ENCODE measurements at places on chromosomes 7 and 10. TPM values are rescaled to one million over a fixed set of nuclear protein-coding genes. Genes with fewer than 3 reads are reported as not detected.

The LMOD2 gene
- 0.22 TPM for total RNA-seq

The NOS3 gene
- total RNA-seq = 4.4 TPM

The CRPPA gene
- total RNA-seq = 0.71 TPM

The CCDC3 gene
- total RNA-seq = 3.8 TPM

The PKD2L1 gene
- 0.20 TPM for total RNA-seq

The SLC16A9 gene
- 11.2 TPM for total RNA-seq

The CUZD1 gene
- total RNA-seq = 13.0 TPM

The SRI gene
- 170 TPM for total RNA-seq

The TFR2 gene
- 5.7 TPM for total RNA-seq

The DNAH11 gene
- total RNA-seq = 4.9 TPM

The PRLHR gene
- total RNA-seq = not detected

The UNCX gene
- not detected for total RNA-seq

The AGAP9 gene
- total RNA-seq = 7.7 TPM

The SUV39H2 gene
- total RNA-seq = 54.9 TPM

The NOLC1 gene
- total RNA-seq = 191 TPM

The CCT6A gene
- total RNA-seq = 272 TPM

The ZNF487 gene
- total RNA-seq = 1.9 TPM

The FAM25A gene
- not detected for total RNA-seq

The PDK4 gene
- total RNA-seq = 0.23 TPM

The MMRN2 gene
- total RNA-seq = 1.2 TPM

The TSPAN12 gene
- 17.9 TPM for total RNA-seq

The FOXI2 gene
- 1.0 TPM for total RNA-seq

The SLC26A3 gene
- total RNA-seq = not detected

The ANXA8 gene
- total RNA-seq = not detected

The AMZ1 gene
- 1.4 TPM for total RNA-seq

The FEZF1 gene
- total RNA-seq = 12.9 TPM

The FBXL13 gene
- total RNA-seq = 1.2 TPM

The HOXA1 gene
- not detected for total RNA-seq

The COX19 gene
- total RNA-seq = 7.9 TPM

The OPN4 gene
- not detected for total RNA-seq

The ASIC3 gene
- 1.4 TPM for total RNA-seq

The AOC1 gene
- 0.48 TPM for total RNA-seq
